Pancreas (tissue), 10 donors: ENCODE measurements at places on chromosomes 16 and 17. TPM values are rescaled to one million over a fixed set of nuclear protein-coding genes. Genes with fewer than 3 reads are reported as not detected.

The RRAD gene
- total RNA-seq = 2.7 TPM

- H3K36me3 ChIP-seq = no peaks in the 10 kb centered on the region
- no peak overlapping the region for H3K4me3 ChIP-seq
- no peaks in the 10 kb centered on the region for H3K4me1 ChIP-seq
- no peaks in the 10 kb centered on the region for H3K27me3 ChIP-seq
- DNase-seq = no peak
- H3K27ac ChIP-seq = peak overlapping the region; percentile 50
These were observed 21.4 kb downstream of the TTLL6 start for GRCh38 chr17:48795444-48796162.

- peaks cover 3% of the 10 kb centered on the region for H3K36me3 ChIP-seq
- H3K27ac ChIP-seq = no peak overlapping the region
- no peaks in the 10 kb centered on the region for H3K27me3 ChIP-seq
- no peaks in the 10 kb centered on the region for H3K4me1 ChIP-seq
- no peak for DNase-seq
These were observed 47.5 kb downstream of the USP22 start for GRCh38 chr17:20995164-20995872.

GRCh38 chr17:61393904-61394629, 5.6 kb upstream of the TBX2 start:
- H3K27me3 ChIP-seq = peaks cover 6% of the 10 kb centered on the region
- H3K27ac ChIP-seq = no peak overlapping the region
- no peak overlapping the region for H3K4me3 ChIP-seq
- DNase-seq = no peak
- no peaks in the 10 kb centered on the region for H3K36me3 ChIP-seq
- H3K4me1 ChIP-seq = peaks cover 13% of the 10 kb centered on the region
